Type B pancreatic cell (in vitro differentiated cells): ENCODE measurements at places on chromosomes 7 and 10.
A peak's percentile ranks its signal among the peaks of the same experiment; 100 is the strongest.

GRCh38 chr10:12181065-12181775 lies 14.5 kb downstream of the NUDT5 start:
- no peak for DNase-seq

GRCh38 chr7:151393031-151393977 lies 16.5 kb downstream of the WDR86 start:
- no peak for DNase-seq

DNA sequence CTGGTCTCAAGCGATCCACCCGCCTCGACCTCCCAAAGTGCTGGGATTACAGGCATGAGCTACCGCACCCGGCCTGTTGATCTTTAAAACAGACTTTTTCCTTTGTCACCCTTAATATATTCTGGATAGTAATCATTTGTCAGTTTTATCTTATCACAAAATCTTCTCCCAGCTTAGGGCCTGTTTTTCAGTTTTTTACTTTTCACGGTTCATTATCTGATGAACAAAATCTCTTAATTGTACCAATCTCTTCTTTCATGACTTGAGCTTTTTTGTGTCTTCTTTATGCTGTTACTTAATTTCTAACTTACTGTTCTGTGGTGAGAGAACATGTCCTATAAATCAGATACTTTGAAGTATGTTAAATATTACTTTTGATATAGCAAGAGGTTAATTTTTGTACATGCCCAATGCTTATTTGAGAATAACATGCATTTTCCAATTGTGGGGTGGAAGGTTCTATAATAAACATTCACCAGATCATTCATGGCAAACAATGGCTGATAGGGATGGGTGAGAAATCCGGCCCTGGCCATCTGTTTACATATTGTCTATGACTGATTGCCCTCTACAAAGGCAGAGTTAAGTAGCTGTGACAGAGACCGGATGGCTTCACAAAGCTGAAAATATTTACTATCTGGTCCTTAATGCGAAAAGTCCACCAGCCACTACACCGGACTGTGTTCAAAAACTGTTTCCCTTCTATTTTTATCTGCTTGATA lies 5.3 kb downstream of the PAPOLB start:
- no peak for DNase-seq

GRCh38 chr7:55534262-55534915 lies 37.9 kb downstream of the VOPP1 start:
- DNase-seq, result no peak

DNA sequence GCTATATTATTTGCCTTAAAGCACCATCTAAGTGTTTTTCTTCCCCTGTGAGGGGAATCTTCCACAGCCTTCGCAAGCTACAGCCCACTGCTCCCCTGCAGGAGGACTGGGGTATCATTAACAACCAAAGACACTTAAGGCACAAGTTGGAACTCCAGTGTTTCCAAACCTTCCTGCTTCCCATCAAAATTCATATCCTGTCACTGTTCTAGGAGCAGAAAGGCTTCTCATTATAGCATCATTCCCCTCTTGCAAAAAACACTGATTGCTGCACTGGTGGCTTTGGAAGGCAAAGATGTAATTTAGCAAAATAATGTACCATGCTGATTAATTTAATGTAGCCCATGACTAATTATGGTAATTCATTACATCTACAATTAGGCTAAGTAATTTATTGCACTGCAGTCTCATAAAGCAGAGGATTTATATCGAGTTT lies 207.2 kb downstream of the SKAP2 start:
- no peak for DNase-seq

DNA sequence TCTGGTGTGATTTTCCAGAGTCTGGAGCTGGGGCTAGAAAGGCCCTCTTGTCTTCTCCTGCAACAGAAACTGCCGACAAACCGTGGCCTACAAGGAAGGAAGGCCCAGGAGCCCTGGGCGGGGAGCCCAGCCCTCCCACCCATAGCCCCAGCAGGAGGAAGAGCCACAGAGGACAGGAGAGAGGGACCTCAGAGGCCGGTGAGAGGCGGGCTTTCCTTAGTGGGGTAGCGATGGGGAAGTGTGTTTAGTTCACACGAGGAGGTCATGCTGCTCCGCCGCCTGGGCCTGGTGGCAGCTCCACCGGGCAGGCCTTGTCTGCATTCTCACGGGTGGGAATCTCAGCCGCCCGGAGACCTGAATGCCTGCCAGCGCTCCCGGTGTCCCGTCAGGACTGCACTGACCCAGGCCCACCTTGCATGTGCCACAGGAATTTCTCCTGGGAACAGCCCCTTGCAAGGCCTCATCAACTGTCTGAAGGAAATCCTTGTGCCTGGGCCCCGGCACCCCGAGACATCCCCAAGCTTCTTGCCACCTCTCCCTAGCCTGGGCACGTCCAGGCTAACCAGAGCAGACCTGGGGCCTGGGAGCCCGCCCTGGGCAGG lies 50.9 kb downstream of the ZNF467 start:
- peak; percentile 68 for DNase-seq

- DNase-seq, result no peak
These were observed 79.4 kb downstream of the VWC2 start for GRCh38 chr7:49852619-49853462.

- DNase-seq, result no peak
These were observed 14.8 kb downstream of the ADGRA1 start for GRCh38 chr10:133102415-133103095.

DNA sequence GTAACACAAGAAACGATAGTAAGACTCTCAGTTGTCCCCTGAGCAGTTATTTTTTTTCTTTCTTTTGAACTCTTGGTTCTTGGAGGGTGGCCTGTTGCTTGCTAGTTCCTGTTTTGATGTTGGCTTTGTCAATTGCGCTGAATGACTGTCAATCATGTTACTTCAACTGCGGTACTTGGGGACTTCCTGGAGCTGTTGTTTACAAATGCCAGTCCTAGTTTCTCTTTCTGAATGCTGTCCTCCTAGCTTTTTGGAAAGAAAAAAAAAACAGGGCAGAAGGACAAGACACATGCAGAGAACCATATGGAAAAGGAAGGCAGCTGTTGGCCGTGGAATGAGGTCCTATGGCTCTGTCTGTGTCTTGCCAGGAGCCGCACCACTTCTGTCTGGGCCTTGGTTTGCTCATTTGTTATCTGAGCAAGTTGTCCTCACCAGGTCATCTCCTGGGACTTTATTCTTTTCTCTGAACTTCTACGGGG lies 7.0 kb upstream of the PDCD4 start:
- no peak for DNase-seq

GRCh38 chr10:102743078-102743587 lies 615 bp upstream of the WBP1L start:
- DNase-seq, result no peak

- no peak for DNase-seq
These were observed 22.4 kb downstream of the ADGRA1 start for GRCh38 chr10:133110133-133110532.

DNA sequence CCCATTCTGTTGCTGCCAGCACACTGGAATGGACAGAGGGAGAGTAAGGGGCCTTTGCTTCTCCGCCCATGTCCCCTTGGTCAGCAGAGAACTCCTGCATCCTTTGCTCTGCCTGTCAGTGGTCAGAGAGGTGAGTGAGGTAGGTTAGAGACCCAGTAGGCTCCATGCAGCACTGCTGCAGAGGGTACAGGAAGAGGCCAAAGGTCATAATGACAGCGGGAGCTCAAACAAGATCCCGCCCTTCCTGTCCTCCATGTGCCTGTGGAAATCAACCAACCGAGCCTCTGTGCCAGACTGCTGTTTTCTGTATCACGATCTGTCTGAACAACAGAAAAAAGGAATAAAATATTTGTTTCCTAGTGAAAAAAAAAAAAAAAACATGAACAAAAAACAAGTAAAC lies 81.4 kb downstream of the ZNF33B start:
- no peak for DNase-seq

DNA sequence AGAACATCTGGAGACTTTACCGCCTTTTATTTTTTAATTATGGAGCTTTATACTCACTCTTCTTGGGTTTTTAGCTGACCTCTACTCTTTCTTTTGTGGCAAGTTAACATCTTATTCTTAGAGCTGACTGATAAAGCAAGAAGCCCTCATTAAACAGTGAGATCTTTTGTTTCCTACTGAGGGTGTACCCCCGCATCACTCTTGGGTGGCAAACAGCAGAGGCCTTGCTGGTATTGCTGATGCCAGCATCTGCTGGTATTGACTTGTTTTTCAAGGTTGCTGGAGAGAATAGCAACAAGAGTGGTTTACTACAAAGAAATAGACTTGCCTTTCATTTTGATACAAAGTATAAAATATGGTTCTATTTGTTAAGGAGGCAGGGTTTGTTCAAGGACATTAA lies 154.7 kb downstream of the ARID5B start:
- no peak for DNase-seq

DNA sequence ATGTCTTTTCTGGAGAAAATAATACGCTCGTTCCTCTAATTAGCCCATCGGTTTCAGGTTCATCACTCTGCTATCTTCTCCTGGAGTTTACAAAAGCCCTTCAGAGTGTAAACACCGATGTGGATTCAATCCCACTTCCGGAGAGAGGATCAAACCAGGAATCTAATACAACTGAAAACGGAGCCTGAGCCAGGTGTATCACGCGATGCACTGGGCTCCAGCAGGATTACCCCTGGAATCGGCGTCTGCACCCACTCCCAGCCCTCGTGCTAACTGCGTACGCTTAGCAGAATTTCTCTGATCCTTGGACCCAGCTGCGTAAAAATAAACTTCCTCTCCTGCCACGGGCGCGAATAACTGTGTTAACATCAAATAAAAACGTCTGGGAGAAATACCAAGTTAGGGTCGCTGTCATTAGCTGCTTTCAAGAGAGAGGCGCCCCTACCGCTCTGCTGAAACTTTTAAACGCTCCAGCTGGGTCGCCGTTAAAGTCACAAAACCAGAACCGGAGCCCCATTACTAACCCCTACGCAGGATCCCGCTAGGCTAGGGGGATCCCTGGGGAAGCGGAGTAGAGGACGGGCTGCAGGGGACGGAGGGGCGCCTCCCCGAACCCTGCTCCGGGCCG lies 502 bp downstream of the ZNF3 start:
- no peak for DNase-seq
